ENCODE measurements at places on chromosomes 2 and 18.

DNA sequence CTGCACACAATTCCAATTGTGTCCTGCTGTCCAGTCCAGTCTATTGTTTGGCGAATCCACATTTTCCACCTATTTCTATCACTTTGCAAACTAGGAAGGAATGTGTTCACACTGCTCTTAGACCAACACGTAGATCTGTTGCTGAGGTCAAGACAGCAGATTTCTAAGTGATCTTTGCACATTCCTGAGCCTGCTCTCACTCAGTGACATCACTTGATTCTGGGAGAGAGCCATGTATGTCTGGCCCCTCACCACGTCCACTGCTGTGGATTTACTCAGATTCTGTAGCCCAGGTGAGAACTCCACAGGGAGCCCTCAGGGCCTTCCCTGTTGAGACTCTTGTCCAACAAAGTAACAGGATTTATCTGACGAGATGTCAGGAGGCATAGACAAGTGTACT, 317.2 kb downstream of the TSN start:
- DNase-seq, result no peak

DNA sequence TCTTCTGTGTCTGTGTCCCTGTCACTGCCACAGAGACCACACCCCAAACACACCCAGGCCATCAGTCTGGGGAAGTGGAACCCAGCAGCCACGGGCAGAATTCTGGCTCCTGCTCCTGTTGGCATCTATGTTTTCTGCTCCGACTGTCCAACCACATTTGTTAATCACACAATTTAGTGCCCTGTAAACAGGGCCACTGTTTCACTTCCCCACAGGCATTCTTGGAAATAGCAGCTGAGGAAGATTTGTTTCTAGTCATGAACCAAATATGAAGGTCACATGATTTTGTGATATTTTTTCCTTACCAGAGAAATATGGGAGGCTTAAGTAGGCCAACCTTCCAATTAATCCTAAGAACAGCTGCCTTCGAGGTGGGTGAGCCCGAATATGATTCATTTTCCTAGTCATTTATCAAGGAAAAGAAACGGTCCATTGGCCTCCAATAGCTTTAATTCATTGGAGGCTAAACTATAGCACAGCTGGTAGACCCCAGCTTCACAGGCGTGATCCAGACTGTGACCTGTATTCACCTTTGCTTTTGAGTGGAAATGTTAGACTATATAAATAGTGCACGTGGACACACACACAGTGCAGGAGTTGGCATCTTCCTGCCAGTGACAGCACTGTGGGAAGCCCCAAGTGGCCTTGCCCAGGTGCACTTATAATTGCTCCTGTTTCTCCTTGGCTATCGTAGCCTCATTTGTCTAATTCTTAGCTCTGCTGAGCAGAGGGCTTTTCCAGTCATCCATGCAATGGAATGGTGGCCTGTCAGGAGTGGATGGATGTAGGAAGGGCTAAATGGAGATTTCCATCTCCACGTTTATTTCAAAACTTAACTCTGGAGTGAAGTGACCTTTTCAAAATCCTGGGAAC, 267.9 kb downstream of the LPIN1 start:
- no peak for DNase-seq

DNA sequence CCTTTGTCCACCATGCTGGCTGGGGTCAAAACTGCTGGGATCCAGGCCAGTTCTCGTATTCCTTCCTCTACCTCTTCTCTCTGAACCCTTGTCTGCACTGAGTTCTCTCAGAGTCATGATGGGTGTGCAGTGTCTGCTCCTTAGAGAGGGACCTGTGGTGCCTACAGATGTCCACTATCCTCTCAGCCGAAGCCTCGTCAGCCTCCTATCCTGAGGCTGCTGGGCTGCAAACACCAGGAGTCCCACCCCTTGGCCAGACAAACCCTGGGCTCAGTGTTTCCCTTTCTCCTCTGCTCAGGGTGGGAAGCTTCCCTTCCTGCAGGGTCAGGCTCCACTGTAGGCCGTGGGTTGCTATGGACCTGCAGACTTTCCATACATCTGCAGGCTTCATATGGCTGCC, 2.3 kb downstream of the INPP5D start:
- no peak for DNase-seq

- no peak for DNase-seq
These were observed 97.6 kb downstream of the POLE4 start for GRCh38 chr2:75055820-75056675.

- DNase-seq, result no peak
These were observed 5.9 kb upstream of the CERS6 start for GRCh38 chr2:168450171-168450570.

GRCh38 chr2:110115291-110116032, at the start of gene MALL:
TSS of gene MALL (minus strand) at chr2:110115822. CDS start at chr2:110115792, 30 bp downstream.
- no peak for DNase-seq

GRCh38 chr2:88133875-88134274, 6.0 kb upstream of the FABP1 start:
- no peak for DNase-seq

- DNase-seq, result no peak
These were observed 82.6 kb downstream of the HDAC4 start for GRCh38 chr2:239318151-239318611.

GRCh38 chr2:53445383-53446070, 322.1 kb upstream of the CHAC2 start:
- DNase-seq, result no peak

DNA sequence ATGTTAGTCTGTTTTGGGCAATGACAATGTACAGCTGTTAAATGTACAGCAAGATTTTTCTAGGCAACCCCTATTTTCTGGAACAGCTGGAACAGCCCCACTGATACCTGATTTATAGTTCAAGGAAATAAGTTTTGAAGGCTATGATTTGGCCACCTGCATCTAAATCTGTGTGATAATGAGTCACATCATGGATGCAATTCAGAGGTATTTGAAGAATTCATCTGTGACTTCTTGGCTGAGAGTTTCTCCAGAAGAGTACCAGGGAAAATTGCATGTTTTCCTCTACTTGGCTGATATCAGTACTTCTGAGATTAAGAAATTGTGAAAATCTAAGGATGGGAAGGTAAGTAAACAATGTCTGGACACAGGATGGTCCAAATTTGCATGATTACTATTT, 40.7 kb upstream of the NT5C1B start:
- no peak for DNase-seq

GRCh38 chr2:143933946-143934569, 585.9 kb downstream of the ZEB2 start:
- no peak for DNase-seq

DNA sequence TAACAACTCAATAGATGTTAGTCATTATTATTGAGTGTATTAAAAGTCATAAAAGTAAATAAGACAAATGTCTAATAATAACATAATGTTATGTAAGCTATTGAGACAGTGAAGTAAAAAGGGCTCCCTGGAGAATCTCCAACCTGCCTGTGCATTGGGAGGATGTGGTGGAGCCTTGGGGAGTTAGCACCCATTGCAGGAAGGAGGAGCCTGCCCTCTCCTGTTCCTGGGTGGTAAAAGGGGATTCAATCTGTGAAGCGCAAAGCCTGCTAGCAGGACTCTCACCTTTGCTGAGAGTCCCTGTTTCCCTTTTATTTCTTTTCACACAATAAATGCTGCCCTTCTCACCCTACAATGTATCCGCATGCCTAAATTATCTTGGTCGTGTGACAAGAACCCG, 206.1 kb downstream of the RAB3GAP1 start:
- DNase-seq, result no peak

- no peak for DNase-seq
These were observed 341.2 kb downstream of the ALK start for GRCh38 chr2:29580223-29580622.

DNA sequence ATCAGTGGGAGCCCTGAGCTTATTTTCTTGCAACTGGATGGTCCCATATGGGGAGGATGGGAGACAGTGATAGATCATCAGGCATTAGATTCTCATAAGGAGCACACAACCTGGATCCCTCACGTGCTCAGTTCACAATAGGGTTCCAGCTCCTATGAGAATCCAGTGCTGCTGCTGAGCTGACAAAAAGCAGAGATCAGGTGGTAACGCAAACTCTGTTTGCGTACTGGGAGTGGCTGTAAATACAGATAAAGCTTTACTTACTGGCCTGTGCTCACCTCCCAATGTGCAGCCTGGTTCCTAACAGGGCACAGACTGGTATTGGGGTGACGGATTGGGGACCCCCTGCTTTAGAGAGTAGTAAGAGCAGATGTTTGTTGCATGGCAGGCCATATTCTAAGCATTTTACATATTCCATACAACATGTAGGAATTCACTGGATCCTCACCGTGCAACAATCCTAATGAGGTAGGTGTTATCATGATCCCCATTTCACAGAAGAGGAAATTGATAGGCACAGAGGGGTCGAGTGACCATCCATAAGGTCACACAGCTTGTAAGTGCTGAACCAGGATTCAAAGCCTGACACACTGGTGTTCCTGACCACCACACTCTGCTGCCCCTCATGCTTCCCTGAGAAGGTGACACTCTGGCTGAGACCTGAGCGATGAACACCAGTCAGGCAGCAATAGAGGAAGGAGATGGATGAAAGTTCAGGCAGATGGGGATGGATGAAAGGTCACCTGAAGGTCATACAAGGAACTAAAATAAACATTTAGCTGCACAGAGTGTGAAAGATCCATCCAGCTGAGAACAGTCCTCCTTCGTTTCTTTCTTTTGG, 15.7 kb upstream of the MAT2A start:
- no peak for DNase-seq

- no peak for DNase-seq
These were observed 221.8 kb downstream of the MREG start for GRCh38 chr2:215791481-215791937.

DNA sequence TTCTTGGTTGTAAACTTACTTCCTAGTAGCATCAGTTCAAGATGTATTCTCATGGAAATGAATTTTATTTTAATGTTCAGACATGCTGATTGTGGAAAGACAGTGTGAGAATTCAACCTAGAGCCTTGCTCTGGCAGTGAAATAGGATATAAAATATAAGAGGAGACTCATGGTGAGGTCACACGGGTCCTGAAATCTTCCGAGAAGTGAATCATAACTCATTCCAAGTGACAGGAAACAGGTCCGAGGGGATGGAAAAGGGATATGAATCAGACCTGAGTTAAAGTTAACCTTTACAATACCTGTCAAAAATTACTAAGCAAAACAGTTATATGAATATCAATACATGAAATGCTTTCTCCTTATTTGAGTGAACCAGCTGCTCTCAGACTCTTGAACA, 185.2 kb upstream of the LRRTM1 start:
- no peak for DNase-seq

DNA sequence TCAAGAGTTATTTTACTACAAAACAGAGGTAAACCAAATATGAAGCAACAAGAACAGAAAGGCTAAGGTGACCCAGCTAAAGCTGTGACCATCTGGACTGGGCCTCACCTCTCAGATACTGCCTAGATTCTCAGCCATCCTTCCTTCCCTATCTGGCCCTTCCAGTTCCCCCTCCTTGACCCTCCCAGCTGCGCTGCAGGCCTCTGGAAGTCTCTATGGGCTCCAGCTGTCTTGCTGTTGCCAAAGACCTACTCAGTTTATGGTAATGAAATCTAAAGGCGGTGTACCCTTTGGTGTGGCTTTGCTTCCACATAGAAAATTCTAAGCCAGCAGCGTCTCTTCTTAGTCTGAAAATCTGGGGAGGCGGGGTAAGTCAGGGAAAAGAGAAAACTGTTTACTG, 55.7 kb downstream of the ARHGEF33 start:
- DNase-seq, result no peak
